ENCODE measurements at places on chromosomes 11 and 22.

DNA sequence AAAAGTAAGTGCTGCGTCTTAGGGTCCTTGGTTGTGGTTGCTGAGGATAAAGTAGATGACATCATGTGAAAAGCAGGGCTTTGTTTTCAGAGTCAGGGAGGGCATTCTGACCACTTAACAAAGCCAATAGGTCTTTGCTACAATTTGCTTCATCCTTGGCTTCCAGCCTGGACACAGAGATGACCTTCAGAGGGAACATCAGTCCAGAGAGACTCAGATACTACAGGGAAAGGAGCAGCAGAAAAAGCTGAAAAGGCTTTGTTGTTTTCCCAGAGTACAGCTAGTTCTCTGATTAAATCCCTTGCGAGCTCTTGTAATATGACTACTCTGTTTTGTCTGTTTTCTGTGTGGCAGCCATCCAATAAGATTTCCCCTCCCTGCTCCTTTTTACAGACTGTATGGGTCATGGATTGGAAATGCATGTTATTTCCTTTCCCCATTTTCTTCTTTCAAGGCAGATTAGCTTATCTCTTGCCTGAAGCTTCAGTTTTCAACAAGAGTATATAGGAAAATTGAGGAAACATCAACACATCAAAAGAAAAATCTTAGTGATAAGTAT lies 31.9 kb downstream of the ATG13 start:
- DNase-seq, result no peak

- DNase-seq, result no peak
Observed at GRCh38 chr11:213111-213510, 5.6 kb downstream of the RIC8A start.

- no peak for DNase-seq
Observed at GRCh38 chr11:126930091-126930841, 70.3 kb downstream of the KIRREL3 start.

DNA sequence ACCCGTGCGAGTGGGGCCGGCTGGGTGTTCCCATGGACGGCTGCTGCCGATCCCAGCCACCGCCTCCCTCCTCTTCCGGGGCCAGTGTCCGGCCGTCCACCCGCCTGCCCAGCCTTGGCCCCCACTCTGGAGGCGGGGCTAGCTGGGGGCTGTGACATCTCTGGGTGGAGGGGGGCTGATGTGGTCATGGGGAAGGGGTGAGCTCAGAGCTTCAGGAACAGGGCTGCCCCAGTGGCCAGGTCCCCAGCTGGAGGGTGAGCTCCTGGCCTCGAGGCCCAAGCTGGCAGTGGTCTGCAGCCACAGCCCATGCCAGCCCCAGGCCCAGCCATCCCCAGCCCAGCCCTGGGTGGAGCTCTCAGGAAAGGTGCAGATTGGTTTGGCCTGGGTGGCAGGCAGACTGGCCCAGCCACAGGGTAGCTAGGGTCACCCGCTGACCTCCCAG lies 2.7 kb downstream of the INS start:
- DNase-seq, result no peak

- DNase-seq, result no peak
Observed at GRCh38 chr11:15613789-15614188, 499.1 kb downstream of the INSC start.

DNA sequence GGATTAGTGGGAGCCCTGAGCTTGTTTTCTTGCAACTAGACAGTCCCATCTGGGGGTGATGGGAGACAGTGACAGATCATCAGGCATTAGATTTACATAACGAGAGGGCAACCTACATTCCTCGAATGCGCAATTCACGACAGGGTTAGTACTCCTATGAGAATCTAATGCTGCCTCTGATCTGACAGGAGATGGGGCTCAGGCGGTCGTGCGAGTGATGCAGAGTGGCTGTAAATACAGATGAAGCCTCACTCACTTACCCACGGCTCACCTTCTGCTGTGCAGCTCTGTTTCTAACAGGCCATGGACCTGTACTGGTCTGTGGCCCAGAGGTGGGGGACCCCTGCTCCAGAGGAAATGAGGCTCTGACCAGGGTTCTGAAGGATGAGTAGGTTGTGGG lies 125.5 kb downstream of the FBXO7 start:
- no peak for DNase-seq

DNA sequence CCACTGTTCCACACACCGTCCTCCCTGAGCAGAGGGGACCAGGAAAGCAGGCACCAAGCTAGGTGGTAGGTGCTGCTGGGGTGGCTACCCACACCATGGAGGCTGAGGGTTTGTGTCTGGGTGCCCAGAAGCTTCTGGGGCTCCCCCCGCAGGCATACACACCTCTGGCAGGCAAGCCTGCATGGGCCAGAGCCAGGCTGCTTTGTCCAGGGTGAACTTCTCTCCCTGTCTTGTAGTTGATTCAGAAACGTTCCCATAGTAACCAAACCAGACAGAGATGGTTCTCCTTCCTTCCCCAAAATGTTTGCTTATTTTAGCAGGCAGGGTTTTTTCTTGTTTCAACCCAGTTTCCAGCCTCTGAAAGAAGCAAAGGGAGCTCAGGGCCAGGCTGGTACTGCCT lies 40.9 kb upstream of the SUSD2 start:
- DNase-seq, result no peak

GRCh38 chr22:17797721-17798559 lies 23.7 kb upstream of the BID start:
- DNase-seq, result peak; percentile 93

GRCh38 chr11:61472282-61472681 lies 36.3 kb upstream of the LRRC10B start:
- no peak for DNase-seq

All from GM12865 (cell line).